ENCODE measurements at places on chromosomes 1 and 21. TPM values are rescaled to one million over a fixed set of nuclear protein-coding genes. Genes with fewer than 3 reads are reported as not detected.

DNA sequence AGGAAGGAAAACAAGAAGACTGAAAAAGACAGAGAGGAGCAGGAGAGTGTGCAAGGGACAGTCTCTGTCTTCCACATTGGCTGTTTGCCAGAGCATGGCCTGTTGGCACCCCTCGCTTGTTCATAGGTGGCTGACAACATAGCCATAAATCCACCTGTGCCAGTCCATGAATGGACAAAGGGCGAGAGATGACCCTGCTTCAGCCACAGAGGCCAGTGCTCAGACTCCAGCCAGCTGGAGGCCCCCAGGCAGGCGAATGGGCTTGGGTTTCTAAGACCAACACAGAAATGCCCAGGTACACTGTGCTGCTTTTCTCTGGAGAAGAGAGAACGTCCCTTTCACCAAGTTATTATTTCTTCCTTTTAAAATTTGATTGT lies 60.6 kb downstream of the RIPK4 start:
- H3K4me3 ChIP-seq: no peak overlapping the region
- no peak for DNase-seq
- no peak overlapping the region for H3K27ac ChIP-seq
- H3K4me1 ChIP-seq: no peaks in the 10 kb centered on the region

DNA sequence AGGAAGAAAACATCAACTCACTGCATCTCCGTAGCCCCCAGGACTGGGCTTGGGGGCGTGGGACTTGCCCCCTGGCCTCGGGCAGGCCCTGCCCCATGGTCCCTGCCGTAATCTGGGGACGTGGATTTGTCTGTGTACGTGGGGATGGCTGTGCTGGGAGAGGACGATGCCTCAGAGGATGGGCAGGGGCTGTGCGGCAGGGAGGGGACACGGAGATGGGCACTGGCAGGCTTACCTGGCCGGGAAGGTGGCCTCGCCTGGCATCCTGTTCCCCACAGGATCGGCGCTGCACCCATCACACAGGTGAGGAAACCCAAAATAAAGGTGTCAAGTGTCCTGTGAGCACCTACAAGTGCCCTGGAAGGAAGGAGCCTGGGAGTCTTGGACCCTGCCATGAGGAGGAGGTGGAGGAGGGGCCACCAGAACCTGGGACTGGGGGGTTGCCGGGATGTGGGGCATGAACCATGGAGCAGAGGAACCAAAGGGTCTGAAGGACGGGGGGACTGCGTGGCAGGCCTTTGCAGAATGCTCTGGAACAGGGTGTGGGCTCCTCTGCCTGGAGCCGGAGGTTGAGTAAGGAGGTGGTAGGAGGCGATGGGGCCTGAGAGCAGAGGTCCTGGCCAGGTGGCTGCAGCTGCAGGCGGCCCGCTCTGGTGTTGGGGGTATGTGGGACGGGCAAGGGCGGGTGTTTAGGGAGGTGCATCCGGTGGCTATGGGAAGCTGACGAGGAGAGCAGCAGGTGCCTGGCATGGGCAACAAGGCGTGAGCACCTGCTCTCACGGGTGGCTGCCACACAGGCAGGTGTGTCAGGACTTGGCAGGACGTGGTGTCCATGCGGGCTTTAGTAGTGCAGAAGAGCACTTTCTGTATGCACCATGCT lies 27.8 kb upstream of the LRRC3 start:
- no peaks in the 10 kb centered on the region for H3K27me3 ChIP-seq
- no peak overlapping the region for H3K4me3 ChIP-seq
- no peaks in the 10 kb centered on the region for H3K4me1 ChIP-seq
- no peaks in the 10 kb centered on the region for H3K36me3 ChIP-seq

GRCh38 chr1:22749919-22750684 lies 39.5 kb downstream of the EPHB2 start:
- H3K27ac ChIP-seq: no peak overlapping the region
- H3K27me3 ChIP-seq: no peaks in the 10 kb centered on the region
- H3K4me1 ChIP-seq: peaks cover 6% of the 10 kb centered on the region
- DNase-seq: no peak
- no peaks in the 10 kb centered on the region for H3K36me3 ChIP-seq

KCNE1 gene
- total RNA-seq: 12.4 TPM

DNA sequence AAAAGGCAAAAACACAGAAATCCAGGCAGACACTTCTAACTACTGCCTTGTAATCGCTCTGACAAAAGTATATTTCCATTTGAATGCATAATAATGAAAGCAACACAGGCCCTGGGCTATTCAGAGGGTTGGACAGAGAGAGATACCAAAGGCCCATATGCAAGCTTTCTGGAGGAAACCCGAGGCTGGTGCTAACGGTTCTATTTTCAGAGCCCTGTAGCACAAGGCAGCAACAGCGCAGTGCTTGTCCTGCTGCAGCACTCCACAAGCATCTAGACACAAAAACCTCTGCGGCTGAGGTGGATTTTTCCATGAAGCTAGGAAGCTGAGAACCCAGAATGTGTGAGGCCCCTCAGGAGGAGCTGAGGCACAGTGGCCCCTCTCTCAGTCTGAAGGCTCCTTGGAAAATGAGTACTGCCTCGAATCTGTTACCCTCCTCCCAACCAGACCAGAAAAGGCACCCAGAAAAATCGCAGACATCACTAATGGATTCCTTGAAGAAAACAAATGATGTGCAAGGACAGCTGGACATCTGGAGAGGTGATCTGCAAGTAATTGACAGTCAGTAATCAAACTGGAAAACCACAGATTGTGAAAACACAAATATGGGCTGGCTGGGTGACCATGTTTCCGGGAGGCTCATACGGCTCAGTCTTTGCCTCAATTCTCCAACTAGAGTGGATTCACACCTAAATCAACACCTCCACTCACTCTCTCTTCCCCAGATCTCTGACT lies 54.0 kb downstream of the COLGALT2 start:
- H3K27ac ChIP-seq: no peak overlapping the region
- H3K36me3 ChIP-seq: no peaks in the 10 kb centered on the region
- no peak overlapping the region for H3K4me3 ChIP-seq
- H3K27me3 ChIP-seq: no peaks in the 10 kb centered on the region

TLR5 gene
- 13.8 TPM for total RNA-seq

PTPN7 gene
- 119 TPM for total RNA-seq

- H3K27me3 ChIP-seq: no peaks in the 10 kb centered on the region
- H3K27ac ChIP-seq: no peak overlapping the region
- no peak for DNase-seq
- no peaks in the 10 kb centered on the region for H3K4me1 ChIP-seq
- no peak overlapping the region for H3K4me3 ChIP-seq
Measured at GRCh38 chr1:166295656-166296055, 128.9 kb upstream of the FAM78B start.

- H3K27ac ChIP-seq: no peak overlapping the region
- H3K4me3 ChIP-seq: no peak overlapping the region
- no peaks in the 10 kb centered on the region for H3K36me3 ChIP-seq
- H3K4me1 ChIP-seq: peaks cover 25% of the 10 kb centered on the region
- no peak for DNase-seq
- H3K27me3 ChIP-seq: no peaks in the 10 kb centered on the region
Measured at GRCh38 chr1:11129649-11130390, 30.2 kb upstream of the EXOSC10 start.

CGN gene
- 25.7 TPM for total RNA-seq

GUCA2B gene
- total RNA-seq: not detected

RIPK4 gene
- total RNA-seq: 5.9 TPM

- DNase-seq: no peak
- peaks cover 58% of the 10 kb centered on the region for H3K4me1 ChIP-seq
- no peaks in the 10 kb centered on the region for H3K36me3 ChIP-seq
- H3K4me3 ChIP-seq: no peak overlapping the region
- no peak overlapping the region for H3K27ac ChIP-seq
Measured at GRCh38 chr1:160207118-160207650, 2.0 kb downstream of the PEA15 start.

- no peak overlapping the region for H3K4me3 ChIP-seq
- no peaks in the 10 kb centered on the region for H3K36me3 ChIP-seq
- H3K27ac ChIP-seq: no peak overlapping the region
- H3K27me3 ChIP-seq: no peaks in the 10 kb centered on the region
Measured at GRCh38 chr1:89269277-89269676, 3.4 kb downstream of the GBP5 start.

DNA sequence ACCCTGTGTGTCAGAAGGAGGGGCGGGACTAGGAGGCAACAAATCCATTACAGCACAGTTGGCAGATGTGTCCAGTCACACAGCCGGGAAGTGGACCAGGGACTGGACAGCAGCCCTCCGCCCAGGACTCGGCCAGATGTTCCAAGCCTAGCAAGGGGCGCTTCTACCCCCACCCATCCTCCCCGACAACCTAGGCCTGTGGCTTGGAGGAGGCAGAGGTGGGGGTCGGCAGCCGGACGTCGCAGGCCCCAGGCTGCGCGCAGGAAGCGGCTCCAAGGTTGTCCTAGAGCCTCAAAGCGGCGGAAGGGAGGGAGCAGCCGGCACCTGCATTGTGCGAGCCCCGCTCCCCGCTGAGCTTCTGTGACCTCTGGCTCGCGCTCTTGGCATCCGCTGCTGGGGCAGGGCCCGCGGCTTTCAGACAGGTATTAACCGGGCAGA lies 20.6 kb upstream of the MYCL start:
- no peaks in the 10 kb centered on the region for H3K36me3 ChIP-seq
- no peak overlapping the region for H3K4me3 ChIP-seq
- H3K27ac ChIP-seq: no peak overlapping the region

- no peaks in the 10 kb centered on the region for H3K4me1 ChIP-seq
- H3K36me3 ChIP-seq: no peaks in the 10 kb centered on the region
- no peaks in the 10 kb centered on the region for H3K27me3 ChIP-seq
- no peak overlapping the region for H3K27ac ChIP-seq
Measured at GRCh38 chr1:165235777-165236291, 120.7 kb downstream of the LMX1A start.

GRCh38 chr1:20546637-20547036 lies 5.7 kb upstream of the FAM43B start:
- no peaks in the 10 kb centered on the region for H3K27me3 ChIP-seq
- no peak for DNase-seq
- H3K4me3 ChIP-seq: no peak overlapping the region

DNA sequence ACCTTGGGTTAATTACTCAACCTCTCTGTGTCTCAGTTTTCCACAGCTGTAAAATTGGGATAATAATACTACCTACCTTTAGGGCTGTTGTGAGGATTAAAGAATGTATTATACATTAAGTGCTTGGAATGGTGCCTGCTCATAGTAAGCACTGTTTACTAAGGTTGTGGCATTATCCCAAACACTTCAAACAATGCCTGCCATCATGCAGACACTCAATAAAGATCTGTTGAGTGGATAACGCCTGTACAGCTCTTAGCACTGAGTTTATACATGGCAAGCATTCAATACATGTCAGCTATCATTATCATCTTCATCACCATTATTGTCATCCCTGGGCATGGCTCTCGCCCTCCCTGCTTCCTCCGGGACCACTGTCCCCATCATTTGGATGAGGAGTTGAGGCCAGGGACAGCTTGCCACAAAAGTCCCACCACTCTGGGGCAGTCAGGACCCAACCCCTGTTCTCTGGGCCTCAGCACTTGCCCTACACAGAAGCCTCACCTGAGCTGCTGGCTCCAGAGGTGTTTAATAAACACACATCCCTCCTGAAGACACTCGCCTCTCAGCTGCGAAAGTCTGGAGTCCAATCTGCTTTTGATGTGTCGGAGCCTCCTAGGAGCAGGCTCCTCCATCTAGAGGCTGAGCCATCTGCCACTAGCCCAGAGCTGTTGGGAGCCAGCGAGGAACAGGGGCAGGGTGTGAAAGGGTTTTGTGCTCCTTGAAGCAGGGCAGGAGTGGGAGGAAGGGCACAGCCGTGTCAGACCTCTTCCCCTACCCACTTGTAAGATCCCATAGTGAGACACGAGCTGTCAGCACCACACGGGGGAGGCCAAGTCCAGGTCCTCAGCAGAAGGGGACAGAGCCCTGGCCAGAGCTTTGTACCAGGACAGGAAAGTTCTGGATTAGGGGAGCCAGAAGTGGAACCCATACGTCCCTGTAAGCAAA lies 80.9 kb upstream of the ZC3H12A start:
- H3K4me1 ChIP-seq: no peaks in the 10 kb centered on the region
- H3K36me3 ChIP-seq: no peaks in the 10 kb centered on the region
- H3K27me3 ChIP-seq: no peaks in the 10 kb centered on the region
- no peak for DNase-seq

- H3K4me3 ChIP-seq: no peak overlapping the region
- no peaks in the 10 kb centered on the region for H3K4me1 ChIP-seq
- no peak for DNase-seq
- H3K27me3 ChIP-seq: no peaks in the 10 kb centered on the region
Measured at GRCh38 chr1:44326821-44327465, 28.1 kb downstream of the ERI3 start.

- no peaks in the 10 kb centered on the region for H3K36me3 ChIP-seq
- H3K4me1 ChIP-seq: no peaks in the 10 kb centered on the region
- no peak overlapping the region for H3K4me3 ChIP-seq
- no peak overlapping the region for H3K27ac ChIP-seq
- H3K27me3 ChIP-seq: no peaks in the 10 kb centered on the region
- no peak for DNase-seq
Measured at GRCh38 chr1:38777464-38777957, 82.1 kb downstream of the RRAGC start.

- H3K27me3 ChIP-seq: no peaks in the 10 kb centered on the region
- no peak for DNase-seq
- H3K4me1 ChIP-seq: peaks cover 9% of the 10 kb centered on the region
- H3K36me3 ChIP-seq: no peaks in the 10 kb centered on the region
Measured at GRCh38 chr1:219812086-219812485, 116.3 kb downstream of the SLC30A10 start.

CCDC190 gene
- total RNA-seq: 0.19 TPM
